Stimulated activated CD8-positive, alpha-beta memory T cell treated with anti-CD3 and anti-CD28 coated beads, Interleukin-15, amount 100 ng/mL, for 1 hour (primary cell): ENCODE measurements at places on chromosomes 6 and 20.

DNA sequence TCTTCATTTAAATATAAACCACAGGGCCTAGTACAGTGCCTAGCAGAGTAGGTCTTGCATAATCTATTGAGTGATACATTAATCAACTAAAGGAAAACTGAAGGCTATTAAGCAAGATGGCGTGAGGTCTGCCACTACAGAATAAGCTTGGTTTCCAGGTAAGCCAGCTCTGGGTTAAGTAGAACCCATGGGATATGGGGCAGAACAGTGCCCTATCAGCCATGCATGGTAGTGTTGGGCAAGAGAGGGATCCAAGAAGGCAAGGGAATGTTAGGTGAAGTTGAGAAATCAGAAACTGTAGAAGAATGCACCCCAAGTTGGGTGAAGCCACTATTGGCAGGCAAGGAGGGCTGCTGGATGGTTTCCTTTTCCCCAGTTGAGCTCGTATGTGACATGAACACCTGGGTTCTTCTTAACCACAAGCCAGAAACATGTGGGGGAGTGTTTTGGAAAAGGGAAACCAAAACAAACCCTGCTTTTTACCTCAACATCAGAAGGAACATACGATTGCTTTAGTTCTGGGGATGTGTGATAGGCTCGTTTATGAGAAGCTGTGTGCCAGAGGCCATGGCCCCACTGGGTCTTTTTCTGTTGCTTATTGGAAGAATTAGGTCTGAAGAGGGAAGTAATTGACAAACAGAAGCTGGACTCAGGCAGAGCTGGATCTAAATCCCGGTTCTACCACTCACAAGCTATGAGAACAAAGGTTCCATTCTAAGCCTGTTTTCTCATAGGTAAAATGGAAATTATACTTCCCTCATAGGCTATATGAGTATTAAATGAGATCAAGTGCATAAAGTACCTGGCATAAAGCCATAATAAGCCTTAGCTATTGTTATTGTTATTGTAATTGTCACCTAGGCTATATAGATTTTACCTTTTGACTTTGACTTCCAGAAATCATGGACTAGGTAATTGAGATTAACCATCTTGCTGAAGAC is 33.5 kb downstream of the NEDD9 start:
- no peak for DNase-seq

DNA sequence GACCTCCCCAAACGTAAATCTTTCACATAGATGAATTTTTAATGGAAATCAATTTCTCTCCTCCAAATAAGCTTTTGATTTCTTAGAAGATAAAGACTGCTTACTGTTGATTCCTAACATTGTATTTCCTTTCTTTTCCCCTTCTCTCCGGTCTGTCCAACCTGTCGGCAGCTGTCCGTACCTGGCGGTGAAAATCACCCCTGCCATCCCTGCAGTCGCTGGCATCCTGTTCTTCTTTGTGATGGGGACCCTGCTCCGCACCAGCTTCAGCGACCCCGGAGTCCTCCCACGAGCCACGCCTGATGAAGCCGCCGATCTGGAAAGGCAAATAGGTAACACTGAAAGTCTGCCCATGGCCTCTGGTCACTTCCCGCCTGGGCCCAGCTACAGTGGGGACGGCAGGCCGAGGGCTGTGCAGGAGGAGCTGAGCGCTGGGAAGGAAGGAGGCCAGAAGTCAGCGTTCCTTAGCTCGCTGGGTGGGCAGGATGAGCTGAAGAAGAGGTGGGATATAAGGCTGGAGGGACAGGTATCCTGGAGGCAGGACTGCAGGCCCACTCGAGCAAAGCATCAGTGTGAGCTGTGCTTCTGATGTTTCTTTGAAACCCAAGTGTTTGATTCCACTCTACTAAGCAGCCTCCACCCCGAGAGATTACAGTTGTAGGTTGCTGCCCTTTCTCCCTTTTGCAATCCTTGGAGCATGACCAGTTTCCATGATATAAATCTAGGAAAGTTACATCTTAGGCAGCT is 161.6 kb downstream of the ZDHHC14 start:
- no peak for DNase-seq

DNA sequence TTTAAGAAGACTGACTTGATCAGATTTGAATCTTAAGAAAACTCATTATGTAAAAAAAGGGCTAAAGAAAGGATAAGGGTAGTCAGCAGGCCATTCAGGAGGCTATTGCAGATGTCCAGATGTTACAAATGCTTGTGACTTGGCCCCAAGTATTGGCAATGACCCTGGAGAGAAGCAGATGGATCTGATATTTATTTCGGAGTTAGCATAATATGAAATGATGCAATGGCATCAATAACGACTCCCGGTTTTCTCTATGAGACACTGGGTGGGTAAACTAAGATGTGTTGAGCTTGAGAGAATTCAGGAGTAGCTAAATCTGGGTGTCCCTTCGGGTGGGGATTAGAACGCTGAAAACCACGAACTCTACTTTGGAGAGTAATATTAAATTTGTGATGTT is 149.7 kb downstream of the LAMA2 start:
- no peak for DNase-seq

DNA sequence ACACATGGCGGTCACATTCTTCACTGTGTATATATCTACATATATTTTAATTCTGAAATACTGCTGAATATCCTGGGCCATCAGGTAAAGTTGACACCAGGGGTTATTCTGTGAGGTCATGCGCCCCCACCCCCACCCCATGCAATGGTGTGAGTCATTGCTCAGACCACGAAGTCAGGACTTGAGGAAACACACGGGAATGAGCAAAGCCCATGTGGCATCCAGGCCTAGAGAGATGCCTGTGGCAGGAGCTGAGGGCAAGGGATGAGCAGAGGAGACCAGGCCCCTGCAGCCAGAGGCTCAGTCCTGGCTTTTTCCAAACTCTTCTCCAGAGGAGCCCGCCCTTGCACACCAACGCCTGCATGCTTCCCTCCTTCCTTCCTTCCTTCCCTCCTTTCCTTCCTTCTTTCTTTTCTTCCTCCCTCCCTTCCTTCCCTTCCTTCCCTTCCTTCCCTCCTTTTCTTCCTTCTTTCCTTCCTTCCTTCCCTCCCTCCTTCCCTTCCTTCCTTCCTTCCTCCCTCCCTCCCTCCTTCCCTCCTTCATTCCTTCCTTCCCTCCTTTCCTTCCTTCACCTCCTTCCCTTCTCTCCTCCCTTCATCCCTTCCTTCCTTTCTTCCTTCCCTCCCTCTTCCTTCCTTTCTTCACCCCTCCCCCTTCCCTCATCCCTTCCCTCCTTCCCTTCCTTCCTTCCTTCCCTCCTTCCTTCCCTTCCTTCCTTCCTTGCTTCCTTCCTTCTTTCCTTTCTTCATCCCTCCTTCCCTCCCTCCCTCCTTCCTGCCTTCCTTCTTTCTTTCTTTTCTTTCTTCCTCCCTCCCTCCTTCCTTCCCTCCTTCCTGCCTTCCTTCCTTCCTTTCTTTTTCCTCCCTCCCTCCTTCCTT is 72.0 kb upstream of the INSM1 start:
- DNase-seq, result no peak

- DNase-seq, result no peak
These were observed 147.4 kb upstream of the SPACA1 start for GRCh38 chr6:87900160-87900698.

DNA sequence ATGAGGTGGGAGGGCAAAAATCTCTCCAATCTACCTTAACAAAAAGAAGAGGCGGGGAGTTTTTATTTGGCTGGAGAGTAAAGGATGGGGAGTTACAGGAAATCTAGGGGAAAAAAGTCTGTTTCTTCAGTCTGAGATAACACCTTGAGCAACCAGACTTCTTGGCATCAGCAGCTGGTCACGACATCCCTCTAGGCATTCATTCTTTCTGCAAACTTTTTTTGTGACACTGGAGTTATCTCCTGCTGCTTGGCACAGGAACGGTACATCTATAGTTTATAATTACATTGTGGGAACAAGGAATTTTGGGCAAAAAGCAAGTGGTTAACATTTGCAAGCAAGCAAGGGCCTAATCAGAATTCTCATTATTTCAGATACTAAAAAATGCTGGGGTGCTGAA is 50.6 kb upstream of the IFNGR1 start:
- DNase-seq, result no peak

- DNase-seq, result no peak
These were observed 824 bp upstream of the SCRT2 start for GRCh38 chr20:676315-676937.

GRCh38 chr6:56102216-56102615 is 145.2 kb downstream of the COL21A1 start:
- DNase-seq, result no peak

- no peak for DNase-seq
These were observed 21.3 kb downstream of the PRR18 start for GRCh38 chr6:166286839-166287271.

DNA sequence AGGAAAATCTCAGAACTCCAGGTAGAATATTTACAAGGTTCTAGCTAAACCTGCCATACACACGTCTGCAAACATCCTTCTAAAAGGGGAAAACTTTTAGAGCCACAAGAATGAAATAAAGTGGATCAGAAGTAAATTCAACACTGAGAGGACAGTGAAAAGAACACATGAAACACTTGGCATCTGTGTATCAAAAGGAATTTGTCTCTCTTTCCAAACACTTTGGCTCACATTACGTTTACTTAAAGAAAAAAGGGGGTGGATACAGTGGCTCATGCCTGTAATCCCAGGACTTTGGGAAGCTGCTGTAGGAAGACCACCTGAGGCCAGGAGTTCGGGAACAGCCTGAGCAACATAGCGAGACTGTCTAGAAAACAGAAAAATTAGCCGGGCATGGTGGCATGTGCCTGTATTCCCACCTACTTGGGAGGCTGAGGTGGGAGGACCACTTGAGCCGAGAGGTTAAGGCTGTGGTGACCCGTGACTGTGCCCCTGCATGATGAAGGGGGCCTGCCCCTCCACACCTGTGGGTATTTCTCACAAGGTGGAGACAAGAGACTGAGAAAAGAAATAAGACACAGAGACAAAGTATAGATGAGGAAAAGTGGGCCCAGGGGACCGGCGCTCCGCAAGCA is 35.4 kb downstream of the NINL start:
- DNase-seq, result no peak

GRCh38 chr6:110949679-110950285 is 8.7 kb upstream of the GTF3C6 start:
- DNase-seq, result no peak

DNA sequence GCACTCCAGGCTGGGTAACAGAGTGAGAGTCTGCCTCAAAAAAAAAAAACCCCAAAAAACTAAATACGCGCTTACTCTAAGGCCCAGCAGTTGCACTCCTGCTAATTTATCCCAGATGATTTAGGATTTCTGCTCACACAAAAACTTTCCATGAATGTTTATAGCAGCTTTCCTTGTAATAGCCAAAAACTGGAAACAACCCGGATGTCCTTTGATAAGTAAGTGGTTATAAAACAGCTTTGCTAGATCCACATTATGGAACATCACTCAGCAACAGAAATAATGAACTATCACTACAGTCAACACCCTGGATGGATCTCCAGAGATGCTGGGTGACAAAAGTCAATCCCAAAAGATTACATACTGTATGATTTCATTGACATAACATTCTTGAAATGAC is 220.4 kb upstream of the JARID2 start:
- DNase-seq, result no peak

- no peak for DNase-seq
These were observed 72.7 kb downstream of the FAXC start for GRCh38 chr6:99276747-99277146.

DNA sequence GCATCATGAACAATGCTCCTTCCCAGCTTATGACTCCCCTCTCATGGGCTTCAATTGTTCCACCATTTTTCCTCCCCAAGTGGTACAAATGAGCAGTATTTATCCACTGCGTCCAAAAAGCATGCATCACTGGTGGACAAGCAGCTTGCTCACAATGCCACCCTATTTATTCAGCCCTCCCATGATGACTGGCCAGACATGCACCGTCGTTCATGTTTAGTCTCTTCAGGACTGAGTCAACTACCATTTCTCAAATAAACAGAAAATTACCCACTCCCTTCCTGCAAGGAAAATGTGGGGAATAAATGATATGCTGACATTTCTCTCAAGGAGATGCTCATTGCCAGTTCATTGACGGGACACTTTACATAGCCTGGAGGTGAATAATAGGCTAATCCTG is 300.4 kb downstream of the C6orf118 start:
- DNase-seq, result no peak
